ENCODE measurements at places on chromosomes 7 and 10.

- no peak for DNase-seq
Observed at GRCh38 chr10:34615770-34616169, 199.3 kb downstream of the PARD3 start.

- DNase-seq: no peak
Observed at GRCh38 chr7:94656925-94657731, 1.2 kb upstream of the SGCE start.

DNA sequence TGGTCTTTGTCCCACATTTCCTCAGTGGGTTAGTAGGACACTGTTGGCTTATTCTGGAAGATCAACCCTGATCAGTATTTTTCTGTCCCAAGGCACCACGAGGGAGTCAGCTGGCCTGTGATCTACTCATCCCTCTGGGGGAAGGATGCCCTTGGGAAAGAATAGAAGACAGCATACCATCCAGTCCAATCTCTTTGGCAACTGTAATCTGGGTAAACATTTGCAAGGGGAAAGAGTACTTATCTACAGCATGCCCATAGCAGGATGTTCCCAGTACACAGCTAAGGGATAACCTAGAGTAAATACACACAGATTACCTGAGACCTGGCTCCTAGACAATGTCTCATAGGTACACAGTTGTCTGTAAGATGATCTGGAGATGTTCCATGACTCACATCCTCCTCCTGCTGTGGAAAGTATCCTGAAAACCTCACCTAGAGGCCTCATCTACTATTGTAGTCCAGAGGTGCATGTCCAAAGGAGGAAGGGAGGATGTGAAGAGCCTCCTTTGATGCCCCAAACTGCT lies 134.3 kb upstream of the VWC2 start:
- DNase-seq: no peak

- DNase-seq: no peak
Observed at GRCh38 chr10:31930856-31931255, 2.2 kb upstream of the ARHGAP12 start.

DNA sequence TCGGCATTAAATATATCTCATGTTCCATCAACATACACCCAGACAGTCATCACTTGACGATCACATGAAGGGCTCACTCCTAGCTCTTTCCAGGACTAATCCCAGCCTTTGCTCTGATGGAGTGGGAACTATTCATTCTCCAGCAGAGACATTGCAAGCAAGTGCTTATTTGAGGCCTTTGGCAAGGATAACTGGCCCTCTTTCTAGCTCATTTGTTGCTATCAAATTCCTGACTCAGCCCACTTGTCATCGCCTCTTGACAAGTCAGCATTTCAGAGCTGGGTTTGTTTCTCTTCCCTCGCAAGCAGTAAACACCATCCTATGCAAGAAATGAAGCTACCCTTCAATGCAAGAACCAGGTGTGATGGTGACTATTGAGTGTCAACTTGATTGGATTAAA lies 1165.7 kb upstream of the AUTS2 start:
- no peak for DNase-seq

- DNase-seq: peak; percentile 45
Observed at GRCh38 chr7:157523371-157523765, 186.6 kb downstream of the DNAJB6 start.

- no peak for DNase-seq
Observed at GRCh38 chr10:62136931-62137330, 131.7 kb downstream of the RTKN2 start.

DNA sequence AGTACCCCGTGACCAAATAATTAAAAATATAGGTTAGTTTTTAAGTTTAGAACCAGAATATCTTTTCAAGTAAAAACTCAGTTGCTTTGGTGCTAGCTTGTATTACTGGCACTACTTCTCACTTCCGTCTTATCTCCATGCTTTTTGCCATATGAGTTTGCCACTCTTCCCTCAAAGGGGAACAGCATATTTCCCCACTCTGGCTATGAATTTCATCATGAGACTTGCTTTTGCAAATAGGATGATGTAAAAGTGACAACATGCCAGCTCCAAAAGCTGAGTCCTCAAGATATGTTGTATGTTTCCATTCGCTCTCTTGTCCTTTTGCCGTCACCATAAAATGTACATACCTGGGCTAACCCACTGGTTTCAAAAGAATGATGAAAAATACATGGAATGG lies 178.1 kb upstream of the SEMA3A start:
- no peak for DNase-seq

DNA sequence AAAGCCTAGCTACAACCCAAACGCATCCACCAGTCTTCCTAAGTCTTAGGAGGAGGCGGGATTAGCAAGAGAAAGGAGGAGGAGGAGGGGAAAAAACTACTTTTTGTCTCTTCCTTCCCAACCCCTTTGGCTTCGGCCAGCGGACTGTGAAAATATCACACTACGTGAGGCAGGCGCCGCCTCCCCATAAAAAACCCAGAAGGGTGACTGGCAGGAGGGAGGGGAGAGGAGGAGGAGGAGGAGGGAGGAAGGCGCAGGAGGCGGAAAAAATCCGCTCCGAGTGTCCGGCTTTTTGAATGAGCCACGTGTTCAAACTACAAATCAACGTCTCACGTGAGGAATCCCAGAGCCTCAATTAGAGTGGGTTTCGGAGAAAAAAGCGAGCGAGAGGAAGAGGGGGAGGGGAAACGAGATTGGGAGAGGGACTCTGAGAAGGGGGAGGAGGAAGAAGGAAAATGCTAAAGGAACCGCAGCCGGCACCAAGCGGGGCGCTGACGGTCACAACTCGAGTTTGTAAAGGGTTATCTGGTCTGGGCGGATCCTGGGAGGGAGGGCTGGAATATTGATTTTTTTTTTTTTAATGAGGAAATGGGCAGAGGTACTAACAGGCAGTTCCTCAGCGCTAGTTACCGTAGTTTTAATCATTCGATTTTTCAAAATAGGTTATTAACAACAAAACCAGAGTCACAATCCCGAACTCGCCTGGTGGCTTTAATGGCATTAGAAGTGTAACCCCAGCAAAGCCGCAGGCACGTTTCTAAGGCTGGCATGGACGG lies at the start of gene IGF2BP3:
Gene IGF2BP3, minus strand, starts transcription at position 162 of the 776 bp plus-strand sequence. CDS start 381 bp downstream, outside the sequence.
- DNase-seq: peak; percentile 94

DNA sequence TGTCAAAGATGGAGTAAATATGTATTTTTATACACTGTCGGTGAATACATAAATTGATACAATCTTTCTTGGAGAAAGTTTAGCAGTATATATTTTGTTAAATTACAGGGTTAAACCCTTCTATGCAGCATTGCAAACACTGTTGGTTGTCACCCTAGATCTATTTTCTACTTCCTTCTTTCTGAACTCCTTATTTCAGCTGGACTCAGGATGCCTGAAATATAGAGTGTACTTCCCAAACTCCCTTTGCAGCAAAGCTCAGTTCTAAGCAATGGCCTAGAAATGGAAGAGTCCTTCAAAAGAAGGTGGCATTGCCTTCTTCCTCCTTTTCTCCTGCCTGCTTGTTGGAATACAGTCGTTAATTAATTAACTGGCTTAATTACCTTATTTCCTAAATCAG lies 20.6 kb downstream of the CUBN start:
- DNase-seq: no peak

- no peak for DNase-seq
Observed at GRCh38 chr7:13321316-13321715, 633.9 kb downstream of the ARL4A start.

DNA sequence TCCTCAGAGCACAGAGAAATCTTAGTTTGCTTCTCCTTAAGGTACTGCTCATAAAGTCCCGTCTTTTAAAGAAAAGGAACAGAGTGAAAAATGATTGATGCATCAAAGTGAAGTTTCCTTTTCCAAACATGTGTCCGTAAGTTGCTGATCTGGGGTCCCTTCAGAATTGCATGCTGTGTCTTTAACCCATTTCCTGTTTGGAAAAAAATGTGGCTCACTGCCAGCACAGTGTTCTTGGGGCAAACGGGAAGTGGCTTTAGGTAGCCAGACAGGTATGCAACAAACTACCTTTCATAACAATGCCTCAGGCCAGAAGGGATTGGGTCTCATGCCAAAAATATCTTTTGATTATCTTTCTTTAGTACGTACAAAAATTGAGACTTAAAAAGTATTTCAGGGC lies 50.9 kb downstream of the TFAM start:
- no peak for DNase-seq

DNA sequence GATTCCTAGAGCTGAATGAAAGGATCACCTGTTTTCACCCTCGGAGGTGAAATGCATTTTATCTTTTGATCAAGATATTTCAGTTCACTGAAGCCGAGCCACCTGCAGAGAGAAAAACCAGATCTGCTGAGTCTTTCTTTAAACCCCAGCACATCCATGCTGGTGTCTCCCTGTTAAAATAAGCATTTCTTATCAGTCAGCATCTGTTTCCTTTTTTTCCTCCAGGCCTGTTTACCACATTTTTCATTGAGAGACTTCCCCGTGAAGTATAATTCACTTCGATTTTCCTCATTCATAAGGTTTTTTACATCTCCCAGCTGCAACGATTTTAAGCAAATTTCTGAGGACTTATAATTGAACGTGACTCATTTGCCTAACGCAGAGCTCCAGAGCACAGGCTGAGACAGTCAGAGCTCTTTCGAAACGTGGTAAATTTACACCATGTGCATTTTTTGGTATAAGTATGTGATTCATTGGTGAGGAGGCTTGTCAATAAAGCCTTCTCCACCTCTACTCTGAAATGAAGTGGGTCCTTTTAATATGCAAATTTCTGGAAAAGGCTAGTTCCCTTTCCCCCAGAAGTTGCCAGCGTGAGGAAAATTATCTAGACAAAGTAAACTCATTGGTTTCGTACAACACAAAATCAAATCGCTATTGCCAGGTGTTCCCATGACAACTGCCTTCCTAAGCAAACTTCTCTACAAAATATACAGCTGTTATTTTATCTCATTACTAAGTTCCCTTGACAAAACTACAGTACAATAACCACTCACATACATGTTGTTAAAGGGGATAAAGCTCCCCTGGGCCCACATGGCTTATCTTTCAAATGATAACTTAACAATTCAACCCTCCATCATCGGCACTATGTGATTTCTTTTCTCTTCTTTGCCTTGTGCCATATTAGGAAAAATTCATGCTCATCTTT lies 374.8 kb upstream of the AKR1E2 start:
- DNase-seq: no peak

DNA sequence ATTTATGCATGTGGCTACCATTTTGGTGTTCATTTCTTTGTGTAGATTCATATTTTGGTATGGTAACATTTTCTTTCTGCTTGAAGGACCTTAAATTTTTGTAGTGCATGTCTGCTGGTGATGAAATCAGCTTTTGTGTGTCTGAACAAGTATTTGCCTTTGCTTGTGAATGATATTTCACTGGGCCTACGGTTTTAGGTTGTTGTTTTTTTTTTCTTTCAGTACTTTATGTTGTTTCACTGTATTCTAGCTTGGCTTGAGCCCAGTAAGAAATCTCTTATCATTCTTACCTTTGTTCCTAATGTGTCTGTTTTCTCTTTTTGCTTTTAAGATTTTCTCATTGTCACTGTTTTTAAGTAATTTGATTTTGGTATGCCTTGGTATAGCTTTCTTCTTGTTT lies 31.9 kb downstream of the SAMD8 start:
- DNase-seq: no peak

GRCh38 chr7:92809760-92810573 lies 26.4 kb downstream of the CDK6 start:
- no peak for DNase-seq

- DNase-seq: no peak
Observed at GRCh38 chr10:43748560-43748959, 99.9 kb upstream of the ZNF32 start.

GRCh38 chr10:123942114-123942861 lies 50.7 kb upstream of the CPXM2 start:
- DNase-seq: no peak

- DNase-seq: no peak
Observed at GRCh38 chr10:11528286-11528685, 83.2 kb downstream of the USP6NL start.

GRCh38 chr7:55887821-55888247 lies 578 bp downstream of the ZNF713 start:
- DNase-seq: no peak

- DNase-seq: no peak
Observed at GRCh38 chr10:105239311-105240219, 598.5 kb downstream of the SORCS3 start.

- DNase-seq: no peak
Observed at GRCh38 chr10:69048103-69048502, 39.8 kb upstream of the SRGN start.

DNA sequence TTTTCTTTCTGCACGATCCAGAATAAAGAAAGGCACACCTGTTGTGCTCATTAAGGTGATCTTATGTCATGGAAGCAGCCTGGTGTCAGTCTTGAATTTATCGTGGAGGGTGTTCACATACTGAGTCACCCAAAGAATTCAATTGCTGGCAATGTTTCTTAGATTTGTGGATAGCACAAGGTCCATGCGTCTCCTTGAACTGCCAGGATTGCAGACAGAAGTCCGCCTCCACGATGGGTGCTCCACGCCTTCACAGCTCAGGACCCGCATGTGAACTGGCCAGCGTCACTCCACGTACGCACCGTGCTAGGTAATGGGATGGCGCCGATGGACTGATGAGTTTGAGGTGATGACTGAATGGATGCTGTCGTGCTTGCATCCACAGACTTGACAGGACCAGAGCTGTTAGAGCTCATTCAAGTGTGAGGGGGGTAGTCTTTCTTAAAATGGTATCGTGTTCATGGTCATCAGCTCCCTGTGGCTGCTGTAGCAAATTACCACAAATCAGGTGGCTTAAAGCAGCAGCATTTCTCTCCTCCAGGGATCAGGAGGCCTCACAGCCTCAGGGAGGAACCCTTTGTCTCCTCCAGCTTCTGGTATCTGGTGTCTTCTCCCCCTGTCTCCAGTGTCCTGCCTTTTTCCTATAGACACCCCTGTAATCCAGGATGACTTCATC lies 65.4 kb upstream of the DNAJB6 start:
- no peak for DNase-seq

GRCh38 chr7:87375662-87376435 lies 30.4 kb downstream of the CROT start:
- no peak for DNase-seq

- no peak for DNase-seq
Observed at GRCh38 chr7:129388333-129389098, 45.7 kb upstream of the STRIP2 start.

GRCh38 chr7:102096706-102097427 lies 189.8 kb upstream of the SH2B2 start:
- DNase-seq: no peak

DNA sequence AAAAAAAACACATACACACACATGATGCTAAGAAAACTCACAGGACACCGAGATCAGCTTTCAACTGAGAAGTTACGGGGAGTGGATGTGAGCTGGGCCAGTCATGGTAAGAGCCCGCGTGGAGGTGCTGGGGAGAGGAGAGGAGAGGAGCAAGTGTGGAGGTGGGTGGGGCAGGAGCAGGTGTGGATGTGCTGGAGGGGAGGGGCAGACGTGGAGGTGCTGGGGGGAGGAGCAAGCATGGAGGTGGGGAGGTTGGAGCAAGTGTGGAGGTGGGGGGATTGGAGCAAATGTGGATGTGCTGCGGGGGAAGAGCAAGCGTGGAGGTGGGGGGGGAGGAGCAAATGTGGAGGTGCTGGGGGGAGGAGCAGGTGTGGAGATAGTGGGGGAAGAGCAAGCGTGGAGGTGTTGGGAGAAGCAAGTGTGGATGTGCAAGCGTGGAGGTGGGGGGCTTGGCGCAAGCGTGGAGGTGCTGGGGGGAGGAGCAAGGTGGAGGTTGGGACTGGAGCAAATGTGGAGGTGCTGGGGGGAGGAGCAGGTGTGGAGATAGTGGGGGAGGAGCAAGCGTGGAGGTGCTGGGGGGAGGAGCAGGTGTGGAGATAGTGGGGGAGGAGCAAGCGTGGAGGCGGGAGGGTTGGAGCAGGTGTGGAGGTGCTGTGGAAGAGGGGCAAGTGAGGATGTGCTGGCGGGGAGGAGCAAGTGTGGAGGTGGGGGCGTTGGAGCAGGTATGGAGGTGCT lies 24.5 kb upstream of the NCAPG2 start:
- no peak for DNase-seq
